Aorta (tissue), 5 donors: ENCODE measurements at places on chromosomes 4 and X.

DNA sequence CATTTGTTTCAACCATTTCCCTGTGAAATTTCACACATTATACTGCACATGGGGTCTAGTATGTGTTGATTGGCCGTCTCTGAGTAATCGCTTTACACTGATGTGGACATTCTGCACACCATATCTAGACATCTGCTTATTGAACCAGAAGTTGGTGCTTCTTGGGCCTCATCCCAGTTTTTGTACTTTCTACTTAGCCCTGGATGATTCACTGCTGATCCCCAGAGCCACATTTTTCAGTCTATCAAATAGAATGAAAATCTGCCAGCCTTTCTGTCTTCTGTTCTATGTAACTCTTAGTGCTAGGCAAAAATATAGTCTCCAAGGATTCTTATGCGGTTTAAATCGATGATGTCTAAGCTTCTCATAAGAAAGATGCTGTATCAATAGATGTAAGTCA is 40.5 kb upstream of the RELL1 start:
- DNase-seq = no peak

DNA sequence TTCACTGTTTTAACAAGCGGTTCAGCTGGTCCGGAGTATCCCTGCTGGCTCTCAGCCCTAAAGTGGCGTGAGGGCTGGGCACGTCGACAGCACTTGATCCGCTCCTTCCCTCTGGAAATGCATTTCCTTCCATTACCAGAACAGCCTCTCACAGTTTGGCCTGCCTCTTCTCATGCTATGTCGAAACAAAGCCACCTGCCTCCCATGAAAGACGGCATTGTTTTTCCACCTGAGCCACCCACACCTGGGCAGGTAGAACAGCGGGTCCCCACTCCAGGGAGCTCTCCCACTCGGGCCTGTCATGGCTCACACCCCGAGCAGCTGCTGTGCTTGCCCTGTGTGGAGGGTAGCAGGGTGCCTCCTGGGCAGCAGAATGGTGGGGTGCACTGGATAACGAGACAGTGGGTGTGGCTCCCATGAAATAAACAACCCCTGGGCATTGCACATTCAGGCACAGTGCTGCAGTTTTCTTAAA is 86.2 kb downstream of the FHDC1 start:
- DNase-seq = no peak

GRCh38 chr4:153205757-153206156 is 1.5 kb downstream of the TRIM2 start:
- no peak for DNase-seq

DNA sequence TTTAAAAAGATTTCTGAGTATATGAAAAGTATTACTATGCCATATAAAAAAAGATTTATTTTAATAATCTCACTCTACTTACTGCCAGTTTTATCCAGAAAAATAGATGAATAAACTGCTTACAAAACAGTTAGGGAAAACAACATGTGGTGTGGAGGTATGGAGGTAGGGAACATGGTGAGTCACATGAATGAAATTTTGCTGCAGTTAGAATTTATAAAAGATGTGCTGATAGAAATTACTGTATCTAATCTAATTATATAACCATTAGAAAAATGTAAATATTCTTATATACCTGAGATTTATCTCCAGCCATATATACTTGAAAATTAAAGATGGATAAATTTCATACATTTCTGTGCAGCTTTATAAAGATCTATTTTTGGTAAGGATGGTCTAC is 184.0 kb upstream of the ANK2 start:
- DNase-seq = no peak

DNA sequence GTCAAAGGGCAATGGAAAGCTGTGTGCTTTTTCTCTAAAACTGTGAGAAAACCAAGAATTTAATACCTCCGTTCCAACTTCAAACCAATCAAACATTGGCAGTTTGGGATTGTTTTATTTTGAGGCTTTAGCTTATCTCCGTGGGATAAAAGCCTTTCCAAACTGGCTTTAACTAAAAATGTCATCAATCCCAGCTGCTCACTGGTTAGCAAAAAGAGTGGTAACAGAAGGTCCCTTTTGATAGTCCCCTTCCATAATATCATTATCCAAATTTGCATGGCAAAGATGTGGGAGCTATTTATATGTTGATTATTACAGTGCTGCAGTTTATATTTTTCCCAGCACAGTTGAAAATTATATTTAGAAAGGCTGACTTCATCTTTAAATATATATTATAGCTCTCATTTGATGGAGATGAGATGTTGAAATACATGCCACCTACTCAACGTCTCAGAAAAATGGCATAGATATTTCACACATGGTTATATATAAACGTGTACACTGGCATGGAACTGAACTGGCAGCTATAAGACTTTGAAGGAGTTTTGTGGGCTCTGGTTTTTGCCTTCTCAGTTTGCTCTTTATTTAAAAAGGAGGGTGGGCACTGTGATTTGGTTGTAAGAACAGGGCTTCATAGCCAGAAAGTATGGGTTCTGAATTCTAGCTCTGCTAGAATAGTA is 707.1 kb upstream of the SLIT2 start:
- no peak for DNase-seq
